Chondrocyte (in vitro differentiated cells): ENCODE measurements at places on chromosomes 4 and X. TPM values are rescaled to one million over a fixed set of nuclear protein-coding genes. Genes with fewer than 3 reads are reported as not detected.

Gene BEX4
- total RNA-seq, result 40.2 to 46.1 TPM (median 45.3 TPM) in 3 replicates

Gene RAB9B
- total RNA-seq, result 2.6 to 4.1 TPM (median 2.7 TPM) in 3 replicates

DNA sequence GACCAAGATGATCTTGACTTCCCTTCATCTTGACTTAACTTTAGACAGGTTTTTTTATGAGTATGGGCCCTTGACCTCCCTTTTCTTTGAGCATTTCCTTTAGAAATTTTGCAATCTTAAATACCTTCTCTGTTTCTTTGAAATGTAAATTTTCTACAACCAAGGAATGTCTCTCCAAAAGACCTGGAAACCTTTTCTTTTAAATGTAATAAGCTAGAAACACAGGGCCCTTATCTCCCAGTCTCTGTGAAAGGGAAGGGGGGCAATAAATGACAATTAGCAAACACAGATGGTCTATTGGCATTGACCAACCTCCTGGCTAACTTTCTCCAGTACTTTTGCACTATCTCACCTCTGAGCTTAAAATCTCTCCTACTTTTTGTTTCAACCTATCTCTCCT is 144.3 kb upstream of the GK2 start:
- DNase-seq, result no peak

GRCh38 chr4:37599092-37599790 is 86.9 kb downstream of the RELL1 start:
- DNase-seq, result no peak

- DNase-seq, result no peak
These were observed 414.3 kb downstream of the NAP1L3 start for GRCh38 chrX:93259029-93259428.

GRCh38 chr4:25873632-25874129 is 10.9 kb upstream of the SEL1L3 start:
- no peak for DNase-seq

DNA sequence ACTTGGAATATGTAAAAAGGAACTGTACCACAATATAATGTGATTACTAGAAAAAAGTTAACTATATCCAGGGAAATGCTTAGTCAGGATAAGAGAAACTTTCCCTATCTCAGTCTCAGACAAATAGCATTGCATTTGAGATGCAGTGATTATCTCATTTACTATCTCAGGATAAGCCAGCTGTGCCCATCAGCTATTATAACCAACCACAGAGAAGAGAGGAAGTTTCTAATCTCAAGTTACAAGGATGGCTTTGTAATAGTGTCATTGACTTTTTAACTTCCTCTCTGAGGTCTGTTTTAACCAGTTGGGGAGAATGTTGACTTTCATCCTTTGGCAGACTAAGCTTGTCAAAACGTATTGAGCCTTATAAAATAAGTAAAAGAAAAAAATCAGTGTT is 56.5 kb downstream of the SNX25 start:
- DNase-seq, result no peak

DNA sequence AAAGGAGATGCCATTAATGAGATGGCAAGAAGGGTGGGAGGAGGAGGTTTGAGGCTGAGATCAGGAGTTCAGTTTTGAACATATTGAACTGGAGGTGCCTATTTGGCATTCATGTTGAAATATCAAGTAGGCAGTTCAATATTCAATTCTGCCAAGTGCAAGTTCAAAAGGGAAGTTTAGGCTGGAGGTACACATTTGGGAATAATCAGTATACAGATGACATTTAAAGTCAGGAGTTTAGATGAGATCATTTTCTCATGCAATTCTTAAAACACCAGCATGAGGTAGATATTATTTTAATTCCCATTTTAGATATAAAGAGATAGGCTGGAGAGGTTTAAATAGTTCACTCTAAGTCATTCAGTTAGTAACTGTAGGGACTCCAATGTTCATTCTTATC is 26.1 kb downstream of the COQ2 start:
- DNase-seq, result no peak
